ENCODE measurements at places on chromosomes 12 and 14.

GRCh38 chr12:81294325-81295190, 216.7 kb downstream of the ACSS3 start:
- DNase-seq: peak; percentile 26

DNA sequence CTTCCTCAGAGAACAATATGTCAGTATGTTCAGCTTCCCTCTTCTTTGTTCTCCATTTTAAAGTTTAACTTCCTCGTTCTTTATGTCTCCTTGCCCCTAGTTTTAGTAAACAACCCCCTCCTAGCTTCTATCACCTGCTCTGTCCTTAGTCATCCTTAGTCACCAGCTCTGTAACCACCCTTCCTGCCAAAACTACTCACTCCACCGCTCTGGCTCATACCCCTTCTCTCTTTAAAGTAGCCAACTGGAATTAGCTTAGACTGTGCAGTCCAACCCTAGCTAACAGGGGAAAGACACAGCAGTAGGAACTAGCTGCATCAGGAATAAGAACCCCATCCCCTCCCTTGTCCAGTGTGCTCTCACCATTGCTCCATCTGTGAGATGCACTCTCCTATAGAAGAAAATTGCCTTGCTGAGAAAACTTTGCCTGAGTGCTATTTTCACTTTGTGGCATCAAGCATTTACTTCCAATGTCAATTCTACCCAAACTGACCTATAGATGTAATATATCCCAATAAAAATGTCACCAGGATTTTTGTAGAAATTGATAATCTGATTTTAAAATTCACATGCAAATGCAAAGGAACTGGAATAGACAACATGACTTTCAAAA, 603.2 kb downstream of the C12orf50 start:
- no peak for DNase-seq

GRCh38 chr12:6758506-6759095, 5.7 kb upstream of the MLF2 start:
- DNase-seq: no peak

DNA sequence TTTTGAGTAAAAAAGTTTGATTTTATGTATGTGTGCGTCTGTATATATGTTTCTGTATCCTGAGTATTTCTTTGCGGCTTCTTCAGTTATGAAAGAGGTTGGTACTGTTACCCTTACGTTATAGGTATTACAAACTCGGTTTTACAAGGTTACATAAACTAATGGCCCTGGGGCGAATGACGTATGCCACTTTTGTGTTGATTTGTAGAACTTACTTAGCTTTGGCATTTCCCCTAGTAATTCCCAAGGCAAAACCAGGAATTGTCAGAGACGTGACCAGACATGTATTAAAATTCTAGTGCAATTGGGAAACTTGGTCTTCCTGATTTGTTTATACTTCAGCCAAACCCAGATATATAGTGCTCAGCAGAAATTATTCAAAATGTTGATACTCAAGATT, 93.3 kb downstream of the DUSP16 start:
- DNase-seq: no peak

DNA sequence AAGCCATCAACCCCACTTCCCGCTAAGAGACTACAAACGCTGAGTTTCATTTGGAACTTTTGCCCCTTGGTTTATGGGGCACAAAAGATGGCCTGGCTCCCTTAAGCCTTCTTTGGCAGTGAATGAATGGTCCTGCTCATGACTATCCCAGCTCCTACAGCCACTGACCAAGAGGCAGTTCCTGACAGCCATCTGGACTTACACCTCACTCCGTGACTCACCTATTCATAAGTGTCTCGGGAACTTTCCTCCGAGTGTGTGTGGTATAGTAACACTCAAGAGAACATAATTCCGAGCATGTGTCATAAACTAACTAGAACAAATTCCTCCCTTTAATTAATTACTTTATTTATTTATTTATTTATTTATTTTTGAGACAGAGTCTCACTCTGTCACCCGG, 51.9 kb upstream of the NUDT4 start:
- DNase-seq: no peak

DNA sequence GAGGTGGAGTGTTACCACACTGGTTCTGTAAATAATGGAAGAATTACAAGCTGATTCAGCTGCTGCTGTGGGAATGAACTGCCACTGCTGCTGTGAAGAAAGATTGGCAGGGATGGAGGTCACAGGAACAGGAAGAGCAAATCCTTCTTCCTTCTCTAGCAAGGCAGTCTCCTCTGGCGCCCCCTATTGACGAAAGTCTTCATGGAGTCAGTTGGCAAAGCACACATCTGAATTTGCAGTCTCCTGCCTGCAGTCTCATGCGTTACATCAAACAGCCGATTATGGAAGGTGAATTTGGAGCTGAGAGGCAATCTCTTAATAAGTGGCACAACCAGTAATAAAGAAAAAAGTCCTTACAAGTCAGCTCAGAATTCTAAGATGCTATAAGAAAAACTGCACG, 106.0 kb upstream of the TMTC1 start:
- DNase-seq: no peak

GRCh38 chr12:77214136-77214535, 148.8 kb upstream of the E2F7 start:
- no peak for DNase-seq

DNA sequence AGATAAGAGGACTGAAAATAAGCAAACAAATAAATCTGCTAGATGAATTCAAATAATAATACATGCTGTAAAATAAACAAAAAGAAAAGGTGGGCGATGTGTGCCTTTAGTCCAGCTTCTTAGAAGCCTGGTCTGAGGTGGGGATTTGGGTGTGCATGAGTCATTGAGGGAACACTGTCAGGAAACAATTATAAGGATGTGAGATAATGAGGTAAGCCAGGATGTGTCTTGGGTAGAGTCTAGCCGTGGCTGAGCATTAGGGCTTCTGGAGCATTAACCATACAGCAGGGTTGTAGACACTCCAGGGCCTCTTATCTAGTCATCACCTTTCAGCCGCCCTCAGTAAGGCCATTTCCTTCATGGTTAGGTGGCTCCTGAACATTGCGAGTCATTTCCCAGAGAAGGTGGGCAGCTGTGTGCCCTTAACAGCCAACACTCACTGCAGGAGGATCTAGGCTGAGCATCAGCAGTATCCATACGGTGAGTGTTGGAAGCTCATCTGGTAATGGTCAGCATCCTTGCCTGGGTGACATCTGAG, 405.6 kb downstream of the GLT1D1 start:
- DNase-seq: no peak

GRCh38 chr12:30909349-30910037, 17.1 kb upstream of the TSPAN11 start:
- DNase-seq: no peak

DNA sequence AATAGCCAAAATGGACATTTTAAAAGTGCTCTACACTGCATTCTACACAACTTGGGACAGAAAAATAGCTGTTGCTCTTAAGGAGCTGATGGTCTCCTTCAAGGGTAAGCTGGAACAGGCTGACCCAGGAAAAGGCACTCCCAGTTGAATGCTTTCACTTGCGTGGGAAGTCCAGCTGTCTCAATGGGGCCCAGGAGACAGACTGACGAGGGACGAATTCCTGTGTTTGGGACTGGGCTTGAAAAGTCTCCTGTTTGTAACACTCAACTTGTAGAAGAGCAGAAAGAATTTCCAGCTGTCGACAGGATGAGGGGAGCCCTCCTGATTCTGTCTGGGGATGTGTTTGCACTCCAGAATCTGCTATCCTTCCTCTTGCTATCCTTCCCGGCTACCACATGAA, 180.8 kb downstream of the ZFP36L1 start:
- no peak for DNase-seq

GRCh38 chr12:38691164-38691563, 214.2 kb downstream of the CPNE8 start:
- no peak for DNase-seq

GRCh38 chr14:22458737-22459136, 130.3 kb downstream of the DAD1 start:
- DNase-seq: no peak

DNA sequence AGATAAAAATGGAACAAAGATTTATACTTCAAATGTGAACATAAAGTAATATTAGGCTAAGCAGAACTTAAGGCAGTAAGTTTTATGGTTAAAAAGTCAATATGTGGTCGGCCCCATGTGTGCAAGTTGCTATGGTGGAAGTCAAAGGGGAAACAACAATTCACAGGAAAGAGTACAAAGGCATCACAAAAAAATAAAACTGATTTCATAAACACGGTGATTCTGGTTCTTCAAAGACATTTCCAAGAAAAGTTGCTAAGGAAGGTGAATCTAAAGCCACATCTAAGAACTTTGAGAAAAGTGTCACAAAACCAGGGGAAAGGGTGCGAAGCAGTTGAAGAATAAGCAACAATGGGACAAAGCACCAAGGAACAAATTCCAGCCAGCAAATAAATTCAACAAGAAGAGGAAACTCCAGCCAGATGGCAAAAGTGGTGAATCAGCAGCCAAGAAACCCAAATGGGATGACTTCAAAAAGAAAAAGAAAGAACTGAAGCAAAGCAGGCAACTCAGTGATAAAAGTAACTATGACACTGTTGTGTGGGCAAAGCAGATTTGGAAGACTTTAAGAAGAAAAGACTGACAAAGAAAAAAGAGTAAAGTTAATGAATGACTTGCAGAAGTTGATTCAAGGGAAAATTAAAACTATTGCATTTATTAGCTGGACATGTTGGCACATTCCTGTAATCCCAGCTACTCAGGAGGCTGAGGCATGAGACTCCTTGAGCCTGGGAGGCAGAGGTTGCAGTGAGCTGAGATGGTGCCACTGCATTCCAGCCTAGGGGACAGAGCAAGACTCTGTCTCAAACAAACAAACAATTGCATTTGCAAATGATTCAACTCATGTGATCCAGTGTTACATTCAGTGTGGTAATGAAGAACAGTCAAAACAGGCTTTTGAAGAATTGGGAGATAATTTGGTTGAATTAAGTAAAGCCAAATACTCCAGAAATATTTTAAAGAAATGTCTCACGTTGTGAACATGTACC, 19.5 kb downstream of the PTGDR start:
- DNase-seq: no peak

- DNase-seq: no peak
These were observed 348.7 kb downstream of the NAV3 start for GRCh38 chr12:78179346-78179745.

- DNase-seq: peak; percentile 69
These were observed 13.8 kb downstream of the DTX1 start for GRCh38 chr12:113070117-113070906.

GRCh38 chr12:107025671-107026070, 38.7 kb upstream of the MTERF2 start:
- no peak for DNase-seq

GRCh38 chr12:1102791-1103450, 111.9 kb downstream of the ERC1 start:
- DNase-seq: no peak

- no peak for DNase-seq
These were observed 31.7 kb downstream of the UNC79 start for GRCh38 chr14:93462479-93462878.

DNA sequence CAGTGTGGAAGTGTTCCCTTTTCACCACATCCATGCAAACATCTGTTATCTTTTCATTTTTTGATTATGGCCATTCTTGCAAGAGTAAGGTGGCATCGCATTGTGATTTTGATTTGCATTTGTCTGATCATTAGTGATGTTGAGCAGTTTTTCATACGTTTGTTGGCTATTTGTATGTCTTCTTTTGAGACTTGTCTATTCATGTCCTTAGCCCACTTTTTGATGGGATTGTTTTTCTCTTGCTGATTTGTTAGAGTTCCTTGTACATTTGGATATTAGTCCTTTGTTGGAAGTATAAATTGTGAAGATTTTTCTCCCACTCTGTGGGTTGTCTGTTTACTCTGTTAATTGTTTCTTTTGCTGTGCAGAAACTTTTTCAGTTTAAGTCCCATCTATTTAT, 244.5 kb upstream of the PRICKLE1 start:
- DNase-seq: no peak

DNA sequence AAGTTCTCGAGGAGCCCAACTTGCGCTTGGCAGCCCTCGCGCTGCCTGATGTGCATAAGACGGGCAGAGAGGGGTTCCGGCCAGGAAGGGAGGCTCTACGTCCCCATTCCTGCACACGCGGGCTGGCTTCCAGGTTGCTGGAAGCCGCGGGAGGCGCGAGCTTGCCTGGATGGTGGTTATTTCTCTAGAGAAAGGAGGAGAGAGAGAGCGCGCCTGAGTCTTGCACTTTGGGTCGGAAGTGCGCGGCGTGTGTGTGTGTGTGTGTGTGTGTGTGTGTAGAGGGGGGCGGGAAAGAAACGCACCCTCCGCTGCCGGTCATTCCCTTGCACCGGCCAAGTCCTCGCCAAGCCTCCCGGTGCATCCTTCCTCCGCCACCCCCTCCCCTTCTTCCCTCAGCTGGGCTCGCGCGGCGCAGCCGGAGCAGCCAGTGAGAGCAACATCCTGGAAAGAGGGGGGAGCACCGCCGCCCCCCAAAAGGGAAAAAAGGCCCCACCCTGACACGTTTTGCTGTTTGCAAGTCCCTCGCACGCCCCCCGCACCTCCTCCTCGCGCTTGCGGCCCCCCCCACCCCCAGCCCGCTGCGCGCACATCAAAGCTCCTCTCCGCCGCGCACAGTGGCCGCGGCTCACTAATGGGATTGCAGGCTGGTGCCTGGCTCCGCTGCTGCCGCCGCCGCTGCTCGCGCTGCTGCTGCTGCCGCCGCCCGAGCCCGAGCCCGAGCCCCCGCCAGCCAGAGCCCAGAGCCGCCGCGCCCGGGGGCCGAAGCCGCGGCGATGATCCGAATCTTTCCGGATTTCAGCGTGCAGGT, 4.4 kb upstream of the NPAS3 start:
- no peak for DNase-seq

DNA sequence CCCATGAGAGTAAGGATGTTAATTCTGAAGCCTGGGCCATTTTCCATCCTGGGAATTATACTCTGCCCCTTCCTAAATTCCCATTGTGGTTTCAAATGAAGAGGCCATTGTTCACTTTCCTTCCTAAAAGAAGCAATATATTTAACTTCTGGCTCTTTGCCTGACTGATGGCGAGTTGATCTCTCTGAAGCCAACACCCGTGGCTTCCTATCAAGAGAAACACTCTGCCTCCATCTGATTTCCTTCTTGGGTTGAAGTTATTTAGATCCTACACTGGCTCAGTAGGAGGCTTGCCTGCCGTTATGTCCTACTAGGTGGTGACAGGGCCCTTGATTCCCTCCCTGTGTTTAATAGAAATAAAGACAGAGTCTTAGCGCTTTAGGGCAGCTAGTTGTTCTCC, 97.4 kb downstream of the PRKCH start:
- no peak for DNase-seq

GRCh38 chr12:92133795-92134637, 11.6 kb downstream of the BTG1 start:
- DNase-seq: no peak

GRCh38 chr12:92070054-92070863, 75.4 kb downstream of the BTG1 start:
- DNase-seq: no peak
